K562 (cell line): ENCODE measurements at places on chromosomes 13 and 19. TPM values are rescaled to one million over a fixed set of nuclear protein-coding genes. Genes with fewer than 3 reads are reported as not detected.
A peak's percentile ranks its signal among the peaks of the same experiment; 100 is the strongest.

GRCh38 chr13:79271616-79272015 is 134.4 kb downstream of the RBM26 start:
- no peak overlapping the region for H3K27ac ChIP-seq
- H3K4me3 ChIP-seq = no peak overlapping the region
- no peaks in the 10 kb centered on the region for H3K27me3 ChIP-seq
- no peak for DNase-seq
- H3K4me1 ChIP-seq = no peaks in the 10 kb centered on the region

GRCh38 chr19:6738787-6739389 is 592 bp upstream of the TRIP10 start:
- peak overlapping the region; percentile 78 for H3K27ac ChIP-seq
- H3K4me1 ChIP-seq = peaks cover 67% of the 10 kb centered on the region
- H3K4me3 ChIP-seq = peak overlapping the region; percentile 33; the same call in 1 of the 2 replicates
- no peak for DNase-seq
- peaks cover 32% of the 10 kb centered on the region; the same call in 2 of the 3 replicates for H3K36me3 ChIP-seq

- peaks cover 5% of the 10 kb centered on the region for H3K4me1 ChIP-seq
- H3K4me3 ChIP-seq = no peak overlapping the region
- peaks cover 41% of the 10 kb centered on the region for H3K36me3 ChIP-seq
- DNase-seq = no peak
- H3K27ac ChIP-seq = no peak overlapping the region
Observed at GRCh38 chr19:19530423-19530804, 1.7 kb downstream of the YJEFN3 start.

- peaks cover 19% of the 10 kb centered on the region for H3K4me1 ChIP-seq
- no peak overlapping the region for H3K27ac ChIP-seq
- H3K27me3 ChIP-seq = no peaks in the 10 kb centered on the region
- DNase-seq = no peak
- no peaks in the 10 kb centered on the region for H3K36me3 ChIP-seq
Observed at GRCh38 chr19:39207293-39207836, 3.3 kb upstream of the SYCN start.

DNA sequence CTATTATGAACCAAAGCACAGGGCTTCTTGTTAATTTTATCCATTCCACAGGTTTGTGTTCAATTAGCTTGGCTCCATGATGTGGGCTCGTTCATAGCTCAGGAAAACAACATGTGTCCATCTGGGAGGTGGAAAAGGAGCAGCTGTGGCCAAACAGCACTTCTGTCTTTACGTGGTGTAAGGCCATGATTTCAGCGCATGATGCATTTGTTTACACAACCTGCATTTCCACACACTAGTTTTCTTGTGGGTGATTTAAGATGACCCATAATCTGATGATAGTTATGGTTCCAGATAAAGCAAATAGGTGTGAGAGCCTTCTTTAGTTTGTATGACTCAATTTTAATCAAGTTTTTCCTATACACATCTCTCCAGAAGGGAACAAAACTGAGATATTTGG is 101.7 kb downstream of the TNFRSF19 start:
- DNase-seq = no peak
- no peaks in the 10 kb centered on the region for H3K4me1 ChIP-seq
- H3K36me3 ChIP-seq = no peaks in the 10 kb centered on the region
- no peak overlapping the region for H3K27ac ChIP-seq

DNA sequence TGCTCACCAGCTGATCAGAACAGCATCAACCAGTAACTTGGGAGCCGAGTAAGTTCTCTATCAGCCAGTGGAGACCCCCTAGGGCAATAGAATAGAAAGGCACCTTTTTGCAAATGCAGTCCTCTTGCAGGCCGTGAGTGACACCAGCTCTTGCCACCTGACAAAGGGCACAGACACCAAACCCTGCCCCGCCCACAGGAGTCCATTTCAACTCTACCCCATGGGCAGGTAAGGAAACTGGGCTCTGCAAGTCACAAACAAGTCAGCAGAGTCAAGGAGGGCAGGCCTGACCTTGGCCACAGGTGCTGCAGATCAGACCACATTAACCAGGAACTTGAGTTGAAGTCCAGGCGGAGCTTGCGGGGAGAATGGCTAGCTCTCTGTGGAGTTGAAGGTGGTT is 77.4 kb upstream of the SPATA13 start:
- H3K36me3 ChIP-seq = no peaks in the 10 kb centered on the region
- H3K27me3 ChIP-seq = peaks cover 10% of the 10 kb centered on the region
- H3K4me3 ChIP-seq = no peak overlapping the region

DNA sequence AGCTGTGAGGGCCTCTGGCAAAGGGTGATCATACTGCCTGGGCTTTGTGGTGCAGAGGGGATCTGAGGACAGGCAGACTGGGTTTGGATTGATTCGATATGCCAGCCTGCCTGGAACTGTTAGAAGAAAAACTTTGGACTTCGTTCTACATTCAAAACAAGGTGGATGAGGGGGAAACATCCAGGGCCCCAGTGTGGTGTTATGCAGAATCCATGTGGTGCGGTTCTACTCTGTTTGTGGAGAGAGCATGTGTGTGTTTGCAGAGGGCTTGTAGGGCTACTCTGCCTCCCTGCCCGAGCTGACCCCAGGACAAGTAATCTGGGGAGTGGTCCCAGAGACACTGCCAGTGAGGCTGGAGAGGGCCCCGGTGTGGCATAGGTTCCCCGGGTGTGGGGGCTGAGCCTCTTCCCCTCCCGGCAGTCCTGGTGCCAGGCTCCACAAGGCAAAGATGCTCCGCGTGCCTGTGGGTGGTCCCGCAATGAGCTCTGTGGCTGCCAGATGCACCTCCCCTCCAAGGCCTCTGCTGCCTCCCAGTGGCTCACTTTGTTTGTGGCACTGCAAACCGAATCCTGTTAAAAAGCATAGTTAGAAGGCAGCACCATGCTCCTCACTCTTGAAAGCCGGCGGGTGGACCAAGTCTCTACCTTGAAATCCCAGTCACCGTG is 22.3 kb upstream of the TFDP1 start:
- no peak overlapping the region for H3K4me3 ChIP-seq
- peak; percentile 58 for DNase-seq
- H3K27me3 ChIP-seq = no peaks in the 10 kb centered on the region
- H3K27ac ChIP-seq = no peak overlapping the region
- no peaks in the 10 kb centered on the region for H3K36me3 ChIP-seq
- H3K4me1 ChIP-seq = no peaks in the 10 kb centered on the region; the same call in 2 of the 3 replicates

KCNK6 gene
- 0.18 and 0.31 TPM in 2 replicates for total RNA-seq

BCL3 gene
- 1.9 and 2.4 TPM in 2 replicates for total RNA-seq
